Fibroblast of lung (primary cell): ENCODE measurements at places on chromosomes 12 and 14. TPM values are rescaled to one million over a fixed set of nuclear protein-coding genes. Genes with fewer than 3 reads are reported as not detected.
A peak's percentile ranks its signal among the peaks of the same experiment; 100 is the strongest.

- H3K4me1 ChIP-seq = peaks cover 3% of the 10 kb centered on the region
- H3K27me3 ChIP-seq = no peaks in the 10 kb centered on the region
- no peak overlapping the region for H3K27ac ChIP-seq
- no peak for DNase-seq
- H3K36me3 ChIP-seq = no peaks in the 10 kb centered on the region
Observed at GRCh38 chr14:69285661-69286255, 25.8 kb downstream of the GALNT16 start.

GRCh38 chr12:92357584-92358261, 212.1 kb upstream of the BTG1 start:
- no peak for DNase-seq
- H3K27ac ChIP-seq = no peak overlapping the region

DNA sequence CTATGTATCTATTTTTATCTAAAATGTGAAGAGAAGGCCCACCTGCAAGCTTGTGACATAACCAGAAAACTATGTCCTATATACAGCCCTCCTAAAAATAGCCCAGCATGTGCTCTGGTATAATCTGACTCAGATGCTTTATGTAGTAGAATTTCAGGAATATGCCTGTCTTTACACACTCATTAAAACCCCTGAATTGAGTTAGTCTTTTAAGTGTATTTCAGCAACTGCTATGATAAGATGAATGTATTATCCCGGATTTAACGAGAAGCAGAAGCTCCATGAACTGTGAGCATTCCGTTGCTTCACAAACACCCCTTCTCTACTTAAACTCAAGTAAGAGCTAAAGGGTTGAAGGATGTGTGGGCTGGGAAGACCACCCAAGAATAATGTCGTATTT, 89.9 kb upstream of the PRICKLE1 start:
- H3K4me3 ChIP-seq = no peak overlapping the region
- no peaks in the 10 kb centered on the region for H3K36me3 ChIP-seq
- peak; percentile 77 for DNase-seq
- H3K27me3 ChIP-seq = no peaks in the 10 kb centered on the region
- H3K27ac ChIP-seq = no peak overlapping the region

GRCh38 chr12:131052929-131053328, 99.2 kb downstream of the ADGRD1 start:
- no peaks in the 10 kb centered on the region for H3K4me1 ChIP-seq
- H3K36me3 ChIP-seq = no peaks in the 10 kb centered on the region
- H3K27me3 ChIP-seq = no peaks in the 10 kb centered on the region
- DNase-seq = no peak
- no peak overlapping the region for H3K4me3 ChIP-seq
- no peak overlapping the region for H3K27ac ChIP-seq

KRT75 gene
- polyA plus RNA-seq = not detected in 2 replicates
